ENCODE measurements at places on chromosomes 1 and 21.

- DNase-seq: no peak
Measured at GRCh38 chr1:24957016-24957807, 27.1 kb upstream of the RUNX3 start.

- peak; percentile 63 for DNase-seq
Measured at GRCh38 chr1:228487336-228488124, at the start of gene RNF187. RNF187 (plus strand) TSS chr1:228487382.

DNA sequence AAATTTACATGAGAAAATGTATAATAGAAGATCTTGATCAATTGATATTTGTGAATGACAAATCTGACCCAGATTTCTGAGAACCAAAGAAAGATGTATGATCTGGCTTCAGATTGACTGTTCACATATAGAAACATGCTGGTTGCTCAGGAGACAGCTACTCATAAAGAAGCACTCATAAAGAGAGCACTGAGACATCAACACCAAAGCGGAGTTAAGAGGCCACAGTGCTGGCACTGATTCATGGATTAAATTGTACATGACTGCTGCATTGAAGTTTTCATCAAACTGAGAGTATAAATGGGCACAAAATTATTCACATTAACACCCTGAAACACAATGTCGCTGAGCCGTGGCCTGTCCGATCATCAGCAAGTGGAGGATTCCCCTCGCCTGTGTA is 46.2 kb downstream of the SH3GLB1 start:
- DNase-seq: no peak

GRCh38 chr1:85132078-85132720 is 68.6 kb downstream of the SYDE2 start:
- no peak for DNase-seq

- DNase-seq: peak; percentile 33
Measured at GRCh38 chr1:46179138-46180081, 3.1 kb upstream of the P3R3URF start.

DNA sequence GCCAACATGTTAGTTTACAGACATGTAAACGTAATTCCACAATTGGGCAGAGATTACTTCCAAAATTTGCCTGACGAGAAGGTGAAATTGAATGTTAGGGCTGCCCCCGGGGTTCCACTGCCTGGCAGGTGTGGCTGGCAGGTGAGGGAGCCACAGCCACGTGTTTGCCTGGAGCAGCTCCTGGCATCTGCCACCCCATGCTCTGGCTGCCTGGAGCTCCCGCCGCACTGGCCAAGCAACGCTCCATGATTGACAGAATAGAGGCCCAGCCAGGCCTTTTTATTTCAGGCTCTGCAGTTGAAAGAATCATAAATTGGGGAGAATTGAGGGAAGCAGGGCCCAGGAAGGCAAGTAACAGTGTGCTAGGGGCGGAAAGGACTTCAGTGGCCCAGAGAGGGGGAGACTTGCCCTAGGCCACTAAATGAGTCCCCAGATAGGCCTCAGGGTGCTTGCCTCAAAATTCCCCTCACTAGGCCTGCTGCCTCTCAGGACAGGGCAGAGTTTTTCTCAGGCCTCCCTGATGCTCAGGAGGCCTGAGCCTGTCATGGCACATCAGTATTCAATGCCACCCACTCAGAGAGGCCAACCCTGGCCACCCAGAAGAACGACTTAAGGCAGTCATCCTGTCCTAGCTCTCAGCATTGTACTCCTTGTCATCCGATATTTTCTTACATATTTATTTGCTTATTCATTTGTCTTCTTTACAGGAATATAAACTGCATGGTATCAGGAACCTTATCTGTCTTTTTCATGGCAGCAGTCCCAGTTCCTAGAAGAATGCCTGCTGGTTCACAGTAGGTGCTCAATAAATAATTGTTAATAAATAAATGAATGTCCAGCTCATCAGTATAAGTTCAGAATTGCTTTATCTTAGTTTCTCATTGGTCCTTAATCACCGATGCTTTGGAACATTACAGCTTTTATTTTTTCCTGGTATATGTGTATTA is 16.6 kb upstream of the S1PR1 start:
- no peak for DNase-seq

- peak; percentile 63 for DNase-seq
Measured at GRCh38 chr1:23809751-23810171, 9.2 kb upstream of the GALE start.

- no peak for DNase-seq
Measured at GRCh38 chr1:155892796-155893195, 18.4 kb downstream of the RIT1 start.

DNA sequence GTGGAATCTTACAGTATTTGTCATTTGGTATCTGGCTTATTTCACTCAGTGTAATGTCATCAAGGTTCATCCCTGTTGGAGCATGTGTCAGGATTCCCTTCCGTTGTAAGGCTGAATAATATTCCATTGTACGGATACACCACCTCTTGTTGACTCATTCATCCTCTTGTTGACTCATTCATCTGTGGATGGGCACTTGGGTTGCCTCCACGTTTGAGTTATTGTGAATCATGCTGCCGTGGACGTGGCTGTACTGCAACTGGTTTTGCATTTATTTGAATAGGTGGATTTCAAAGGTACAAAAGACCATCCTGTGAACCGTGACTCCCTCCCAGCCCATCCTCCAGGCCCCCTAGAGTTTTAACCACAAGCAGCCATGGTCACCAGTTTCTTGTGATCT is 11.9 kb upstream of the TCP10L start:
- no peak for DNase-seq

DNA sequence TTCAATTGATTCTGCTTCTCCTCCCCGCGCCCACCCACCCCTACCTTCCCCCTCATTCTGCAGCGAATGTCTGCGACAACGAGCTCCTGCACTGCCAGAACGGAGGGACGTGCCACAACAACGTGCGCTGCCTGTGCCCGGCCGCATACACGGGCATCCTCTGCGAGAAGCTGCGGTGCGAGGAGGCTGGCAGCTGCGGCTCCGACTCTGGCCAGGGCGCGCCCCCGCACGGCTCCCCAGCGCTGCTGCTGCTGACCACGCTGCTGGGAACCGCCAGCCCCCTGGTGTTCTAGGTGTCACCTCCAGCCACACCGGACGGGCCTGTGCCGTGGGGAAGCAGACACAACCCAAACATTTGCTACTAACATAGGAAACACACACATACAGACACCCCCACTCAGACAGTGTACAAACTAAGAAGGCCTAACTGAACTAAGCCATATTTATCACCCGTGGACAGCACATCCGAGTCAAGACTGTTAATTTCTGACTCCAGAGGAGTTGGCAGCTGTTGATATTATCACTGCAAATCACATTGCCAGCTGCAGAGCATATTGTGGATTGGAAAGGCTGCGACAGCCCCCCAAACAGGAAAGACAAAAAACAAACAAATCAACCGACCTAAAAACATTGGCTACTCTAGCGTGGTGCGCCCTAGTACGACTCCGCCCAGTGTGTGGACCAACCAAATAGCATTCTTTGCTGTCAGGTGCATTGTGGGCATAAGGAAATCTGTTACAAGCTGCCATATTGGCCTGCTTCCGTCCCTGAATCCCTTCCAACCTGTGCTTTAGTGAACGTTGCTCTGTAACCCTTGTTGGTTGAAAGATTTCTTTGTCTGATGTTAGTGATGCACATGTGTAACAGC is 339.9 kb downstream of the NTNG1 start:
- DNase-seq: no peak

DNA sequence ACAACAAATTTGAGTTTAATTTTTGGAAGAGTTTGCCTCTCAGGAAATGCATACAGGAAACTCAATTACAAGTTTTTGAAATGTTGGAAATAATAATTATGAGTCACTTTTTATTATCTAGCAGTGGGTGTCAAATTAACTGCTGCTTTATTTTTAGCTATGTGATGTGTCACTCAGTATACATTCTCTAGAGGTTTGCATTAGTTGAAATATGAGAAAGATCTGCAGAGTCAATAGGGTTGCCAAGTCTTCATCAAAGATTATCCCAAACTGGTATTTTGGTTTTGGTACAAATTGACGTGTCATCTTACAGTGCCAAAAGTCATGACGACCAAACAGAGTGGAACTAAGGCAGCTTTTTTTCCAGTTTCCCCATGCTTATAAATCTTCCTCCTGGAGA is 54.3 kb upstream of the DIPK1A start:
- DNase-seq: no peak

- DNase-seq: no peak
Measured at GRCh38 chr1:147719029-147719698, 41.2 kb downstream of the GJA5 start.

DNA sequence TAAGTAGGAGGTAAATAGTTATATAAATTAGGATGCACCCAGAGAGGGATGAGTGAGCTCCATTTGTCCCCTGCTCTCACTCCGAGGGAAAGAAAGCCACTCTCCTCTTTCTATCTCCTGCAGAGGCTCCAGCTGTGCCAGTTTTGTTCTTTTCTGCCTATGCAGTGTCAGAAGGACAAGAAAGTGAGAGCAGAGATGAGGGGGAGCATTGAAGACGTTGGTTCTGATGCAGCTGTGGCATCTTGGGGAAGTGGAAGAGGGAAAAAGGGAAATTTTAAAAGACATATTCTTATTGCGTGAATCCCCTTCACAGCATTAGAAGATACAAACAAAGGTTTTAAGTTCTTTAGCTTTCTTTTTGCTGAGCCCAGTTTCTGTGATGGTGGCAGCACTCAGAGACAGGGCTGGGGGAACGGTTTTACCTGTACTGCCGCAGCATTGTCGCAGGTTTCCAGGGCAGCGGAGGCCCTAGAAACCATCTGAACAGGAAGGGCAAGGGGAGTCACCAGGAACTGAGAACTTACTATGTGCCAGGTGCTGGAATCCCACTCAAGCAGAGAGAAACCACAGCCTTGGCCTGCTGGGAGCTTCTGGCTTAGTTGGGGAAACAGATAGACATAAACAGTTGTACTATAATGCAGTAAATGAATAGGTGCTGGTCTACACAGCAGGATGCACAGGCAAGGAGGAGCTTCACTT is 44.9 kb upstream of the USP24 start:
- DNase-seq: no peak

DNA sequence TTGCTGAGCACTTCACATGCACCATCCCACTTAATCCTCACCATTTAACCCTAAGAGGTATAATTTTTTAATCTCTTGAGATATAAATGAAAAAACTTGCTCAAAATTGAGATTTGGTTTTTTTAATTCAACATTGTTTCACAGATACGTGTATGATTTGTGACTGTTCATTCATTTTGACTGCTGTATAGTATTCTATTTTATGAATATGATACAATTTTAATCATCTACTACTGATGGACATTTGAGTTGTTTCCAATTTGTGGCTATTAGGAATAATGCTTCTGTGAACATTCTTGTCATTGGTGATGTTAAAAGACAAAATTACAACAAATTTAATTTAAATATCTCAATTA is 617 bp upstream of the ZMYM6 start:
- no peak for DNase-seq

GRCh38 chr1:203459671-203460201 is 15.9 kb upstream of the PRELP start:
- no peak for DNase-seq

- no peak for DNase-seq
Measured at GRCh38 chr1:199821029-199821779, 206.3 kb upstream of the NR5A2 start.

DNA sequence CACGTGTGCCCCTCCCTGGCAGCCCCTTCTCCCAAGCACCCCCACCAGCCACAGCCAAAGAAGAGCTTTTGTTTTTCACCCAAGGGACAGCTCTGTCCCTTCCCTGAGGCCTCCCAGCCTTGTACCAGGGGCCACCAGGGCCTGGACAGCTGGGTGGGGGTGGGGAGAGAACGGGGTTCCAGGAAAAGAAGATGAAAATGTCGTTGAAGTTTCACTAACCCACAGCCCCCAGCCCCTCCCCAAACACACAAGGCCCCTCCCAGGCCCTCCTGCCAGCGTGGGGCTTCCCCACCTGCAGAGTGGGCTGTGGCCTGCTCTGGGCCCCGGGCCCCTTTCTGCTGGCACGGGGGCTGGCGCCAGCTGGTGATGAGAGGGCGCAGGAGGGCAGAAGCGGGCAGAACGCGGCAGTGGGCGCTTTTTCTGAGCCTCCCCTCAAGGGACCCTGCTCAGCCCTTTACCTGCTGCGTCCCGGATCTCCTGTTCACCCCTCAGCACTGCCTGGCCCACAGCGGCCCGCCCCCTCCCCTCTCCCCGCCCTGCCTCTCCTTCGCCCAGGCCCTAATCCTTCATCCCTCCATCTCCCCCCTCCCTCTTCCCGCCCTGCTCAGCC is 5.5 kb upstream of the ANKRD65 start:
- no peak for DNase-seq

DNA sequence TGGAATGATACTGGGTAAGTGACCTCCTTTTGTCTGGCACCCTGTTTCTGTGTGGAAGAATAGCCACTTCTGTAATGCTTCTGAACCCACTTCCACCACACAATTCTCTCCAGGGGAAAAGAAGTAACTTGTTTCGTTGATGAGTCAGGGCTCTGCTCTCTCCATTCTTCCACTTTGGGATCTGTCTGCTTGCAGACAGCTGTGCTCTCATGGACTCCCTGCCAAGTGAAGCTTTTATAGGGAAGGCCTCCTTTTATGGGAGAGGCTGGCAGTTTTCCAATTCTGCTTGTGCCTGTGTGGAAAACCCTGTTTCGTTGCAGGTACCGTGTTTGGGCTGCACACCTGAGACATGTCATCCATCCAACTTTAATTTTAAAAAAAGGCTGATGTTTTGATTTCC is 130.7 kb downstream of the GIPC2 start:
- no peak for DNase-seq

DNA sequence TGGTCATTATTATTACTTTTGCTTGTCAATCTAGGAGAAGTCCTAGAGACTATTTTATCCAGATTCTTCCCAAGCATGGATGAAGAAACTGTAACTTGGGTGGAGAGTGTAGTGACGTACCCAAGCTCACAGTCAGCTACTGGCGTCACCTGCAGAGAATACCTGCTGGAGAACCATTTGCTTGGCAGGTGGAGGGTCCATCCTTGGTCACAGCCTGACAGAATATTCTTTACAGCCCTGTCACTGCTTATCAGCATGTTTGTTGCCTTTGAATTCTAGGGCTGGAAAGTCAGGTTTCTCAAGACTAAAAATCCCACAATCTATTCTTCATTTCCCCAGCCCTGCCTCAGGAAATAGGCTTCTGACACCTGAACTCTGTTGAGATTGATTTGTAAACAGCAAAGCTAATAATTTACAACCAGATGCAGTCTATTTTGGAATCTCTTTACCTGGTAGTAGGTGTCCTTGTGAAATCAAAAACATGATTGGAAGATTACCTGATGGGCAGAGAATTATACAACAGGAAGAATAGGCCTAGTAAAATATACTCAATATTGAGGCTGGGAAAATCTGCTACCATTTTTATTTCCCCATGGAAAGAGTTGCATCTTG is 100.4 kb upstream of the ZNF644 start:
- no peak for DNase-seq
